ELR (cell line): ENCODE measurements at places on chromosomes 5 and 9.

DNA sequence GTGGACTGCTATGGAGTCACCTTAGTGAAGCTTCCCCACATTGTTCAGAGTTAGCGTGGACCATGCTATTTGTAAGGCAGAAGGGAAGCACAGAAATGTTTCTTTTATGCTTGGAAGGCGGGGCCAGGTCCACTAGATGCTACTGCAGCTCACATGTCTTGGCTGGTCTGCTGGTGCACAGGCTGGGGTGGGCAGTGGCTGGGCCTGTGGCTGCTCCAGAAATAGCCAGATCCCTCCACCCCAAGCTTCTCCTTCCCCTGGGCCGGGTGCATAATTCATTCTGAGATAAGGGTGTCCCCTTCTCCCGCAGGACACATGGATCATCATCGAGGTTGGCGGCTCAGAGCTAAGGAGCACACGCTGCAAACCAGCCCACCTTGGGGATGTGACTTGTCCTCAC lies 14.5 kb upstream of the SEMA4D start:
- no peak for DNase-seq

DNA sequence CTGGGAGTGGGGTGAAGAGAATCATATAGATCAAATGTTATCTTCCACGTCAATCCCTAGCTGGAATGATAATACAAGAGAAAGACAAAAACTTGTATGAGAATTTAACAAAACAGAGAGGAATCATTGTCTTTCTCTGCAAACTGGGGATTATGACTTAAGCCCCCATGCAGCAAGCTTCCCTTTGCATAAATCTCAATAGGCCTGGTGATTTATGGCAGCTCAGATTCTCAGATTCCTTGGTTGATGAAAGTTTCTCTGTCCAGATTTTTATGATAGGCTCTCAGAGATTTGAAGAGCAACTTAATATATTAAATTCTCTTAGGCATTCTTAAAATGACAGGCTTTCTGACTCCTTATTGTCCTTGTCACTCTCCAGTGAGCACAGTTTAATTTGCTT lies 56.0 kb downstream of the RASGRF2 start:
- DNase-seq, result no peak

DNA sequence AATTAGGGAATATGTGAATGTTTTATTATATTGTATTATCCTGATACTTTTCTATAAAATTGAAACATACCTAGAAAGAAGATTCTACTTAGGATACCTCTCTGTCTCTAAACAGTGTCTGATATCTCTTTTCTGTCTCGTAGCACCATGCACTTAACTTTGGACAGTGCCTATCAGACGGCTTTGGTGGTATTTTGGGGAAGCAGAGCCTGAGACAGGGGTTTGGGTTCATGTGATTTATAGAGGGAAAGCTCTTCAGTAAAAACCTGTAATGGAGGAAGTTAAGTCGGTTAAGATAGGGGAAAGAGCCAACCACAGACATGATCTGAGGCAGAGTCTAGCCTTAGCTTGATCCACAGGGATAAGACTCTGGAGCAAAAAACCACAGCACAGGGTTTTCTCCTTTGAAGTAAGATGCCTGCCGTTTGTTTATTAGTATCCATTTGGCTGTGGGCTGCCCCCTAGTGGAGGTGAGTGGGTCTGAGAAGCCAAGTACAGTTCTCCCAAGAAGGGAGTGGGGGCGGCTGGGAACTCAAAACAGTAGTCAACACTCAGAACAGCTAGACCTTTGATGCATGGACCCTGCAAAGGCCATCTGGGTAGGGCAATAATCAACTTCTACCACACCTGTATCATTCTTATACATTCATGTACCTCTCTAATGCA lies 141.2 kb upstream of the ASTN2 start:
- DNase-seq, result peak; percentile 20

GRCh38 chr5:97042996-97043395 lies 99.4 kb downstream of the LIX1 start:
- DNase-seq, result no peak

DNA sequence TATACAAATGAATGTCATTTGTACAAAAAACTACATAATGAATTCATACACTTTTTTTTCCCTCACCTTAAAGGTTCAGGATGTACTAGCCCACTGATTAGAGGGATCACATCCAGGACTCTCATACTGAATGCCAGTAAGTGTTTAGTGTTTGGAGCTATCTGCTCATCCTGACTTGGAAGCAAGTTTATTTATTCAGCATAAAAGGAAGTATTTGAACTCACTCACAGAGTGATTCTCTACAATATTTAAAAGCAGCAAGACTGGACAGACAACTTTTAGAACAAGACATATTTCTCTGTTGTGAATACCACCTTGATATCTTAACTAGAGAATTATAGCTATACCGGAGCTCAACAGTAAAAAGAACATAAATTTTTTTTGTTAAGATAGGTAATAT lies 14.8 kb upstream of the IQGAP2 start:
- DNase-seq, result no peak

- no peak for DNase-seq
Measured at GRCh38 chr9:81538890-81539289, 150.5 kb downstream of the TLE1 start.

GRCh38 chr5:35856765-35857351 lies at the start of gene IL7R:
TSS of gene IL7R (plus strand) at chr5:35856891. CDS start at chr5:35856978, 87 bp downstream.
- peak; percentile 74 for DNase-seq

DNA sequence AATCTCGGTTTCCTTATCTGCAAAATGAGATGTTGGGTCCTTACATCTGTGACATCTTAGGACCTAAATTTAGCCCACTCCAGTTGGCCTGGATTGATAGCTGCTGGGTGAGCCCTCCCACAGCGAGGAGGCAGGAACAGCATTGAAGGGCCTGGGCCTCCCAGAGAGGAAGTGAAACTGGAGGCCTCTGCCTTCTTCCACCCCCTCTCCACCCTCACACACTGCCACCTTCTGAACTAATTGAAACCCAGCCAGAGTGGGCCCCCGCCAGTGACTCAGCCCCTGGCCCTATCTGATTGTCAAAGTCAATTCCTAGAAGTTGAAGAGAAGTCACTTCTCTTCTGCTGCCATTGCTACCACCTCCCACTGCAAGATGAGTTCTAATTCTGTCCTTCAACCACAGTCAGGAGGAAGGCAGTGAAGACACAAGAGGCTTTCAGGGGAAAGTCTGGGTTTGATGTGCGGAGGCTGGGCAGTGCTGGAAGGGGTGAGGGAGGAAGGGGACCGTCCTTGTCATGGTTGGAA lies 55.2 kb upstream of the NEK6 start:
- DNase-seq, result no peak

- DNase-seq, result peak; percentile 65
Measured at GRCh38 chr9:92191801-92192200, 76.6 kb upstream of the SPTLC1 start.

DNA sequence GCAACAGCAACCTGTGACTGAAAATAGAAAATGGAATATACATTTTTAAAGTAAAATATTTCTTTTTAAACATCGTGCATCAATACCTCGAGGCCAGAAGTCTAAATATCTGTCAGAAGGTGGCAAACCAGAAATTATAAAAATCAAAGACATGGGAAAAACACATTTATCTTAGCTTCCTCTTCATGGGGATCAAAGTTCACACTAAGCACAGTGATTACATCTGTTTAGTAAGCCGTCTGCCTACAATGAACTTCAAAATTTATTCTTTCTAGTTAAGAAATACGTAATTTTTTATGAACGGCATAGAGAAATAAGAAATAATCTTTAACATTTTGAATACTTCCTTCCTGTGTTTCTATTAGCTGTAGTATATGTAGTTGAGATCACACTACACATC lies 17.9 kb upstream of the SV2C start:
- no peak for DNase-seq
